ENCODE measurements at places on chromosomes 11 and 22. TPM values are rescaled to one million over a fixed set of nuclear protein-coding genes. Genes with fewer than 3 reads are reported as not detected.
A peak's percentile ranks its signal among the peaks of the same experiment; 100 is the strongest.

The MUC5AC gene
- total RNA-seq: 1.4 TPM

- DNase-seq: no peak
These were observed 65.1 kb upstream of the LDLRAD3 start for GRCh38 chr11:35878741-35879140.

GRCh38 chr11:19714387-19715363 lies 2.0 kb downstream of the NAV2 start:
- DNase-seq: peak; percentile 51

- DNase-seq: no peak
These were observed 177.9 kb downstream of the BLID start for GRCh38 chr11:121938076-121938475.

DNA sequence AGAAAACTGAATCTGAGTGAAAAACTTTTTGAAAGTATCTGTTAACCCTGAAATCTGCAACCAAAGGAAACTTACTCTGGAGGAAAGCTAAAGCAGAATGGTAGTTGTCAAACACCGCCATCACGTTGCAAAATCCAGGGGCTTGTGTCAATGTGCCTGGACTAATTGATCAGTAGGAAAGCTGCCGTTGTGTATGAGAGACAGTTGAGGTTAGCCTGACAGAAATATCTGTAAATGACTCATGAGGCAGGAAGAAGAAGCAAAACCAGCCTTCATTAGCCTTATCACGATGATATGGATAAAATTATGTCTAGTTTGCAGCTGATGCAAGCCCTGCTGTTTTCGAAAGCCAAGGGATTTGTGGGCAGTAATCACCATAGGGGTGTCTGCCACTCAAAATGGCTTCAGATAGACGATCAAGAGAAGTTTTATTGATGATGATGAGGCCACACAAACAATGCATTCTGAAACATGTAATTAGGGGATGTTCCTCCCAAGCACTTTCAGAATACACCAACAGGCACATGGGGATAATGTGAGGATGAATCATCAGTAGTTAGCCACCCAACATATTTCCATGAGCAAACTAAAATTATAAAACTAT lies 8.9 kb downstream of the SCGB1A1 start:
- peak; percentile 80 for DNase-seq

The PAK1 gene
- total RNA-seq: 20.2 TPM

The OR56A1 gene
- 2.2 TPM for total RNA-seq

The KCNA4 gene
- 9.1 TPM for total RNA-seq

The SYT13 gene
- total RNA-seq: 2.6 TPM

GRCh38 chr11:13837286-13837685 lies 125.2 kb upstream of the SPON1 start:
- DNase-seq: no peak
